D721Med (cell line): ENCODE measurements at places on chromosomes 13 and 19.

DNA sequence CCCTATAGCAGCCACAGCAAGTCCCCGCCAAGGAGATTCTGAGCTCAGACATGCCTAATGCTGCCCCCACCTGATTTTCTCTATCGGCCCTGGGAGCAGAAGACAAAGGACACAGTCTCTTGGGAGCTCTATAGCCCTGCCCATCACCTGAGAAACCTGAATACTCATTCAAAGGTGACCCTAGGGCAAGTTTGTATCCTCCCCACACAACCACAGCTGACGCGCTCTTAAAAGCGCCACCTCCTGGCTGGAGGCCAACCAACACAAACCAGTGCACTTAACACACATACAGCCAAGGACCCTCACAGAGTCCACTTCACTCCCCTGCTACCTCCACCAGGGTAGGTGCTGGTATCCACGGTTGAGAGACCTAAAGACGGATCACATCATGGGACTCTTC lies 8.8 kb upstream of the IGFL4 start:
- DNase-seq, result no peak

DNA sequence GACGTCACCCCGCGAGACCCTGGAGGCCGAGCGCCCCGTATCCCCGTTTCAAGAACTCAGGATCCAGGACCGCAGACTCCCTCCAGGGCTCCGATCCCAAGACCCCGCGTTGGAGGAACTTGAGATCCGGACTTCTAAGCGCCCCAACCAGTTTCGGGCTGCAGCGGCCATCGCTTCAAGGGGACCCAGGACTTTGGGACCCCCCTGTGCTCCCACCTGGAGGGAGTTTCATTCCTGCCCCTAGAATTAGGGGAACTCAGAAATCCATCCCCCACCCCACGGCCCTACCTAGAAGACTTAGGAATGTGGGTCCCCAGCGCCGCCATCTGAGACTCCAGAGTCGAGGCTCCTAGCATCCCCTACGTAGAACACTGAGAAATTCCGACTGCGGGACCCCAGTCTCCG lies 400 bp downstream of the PLEKHG2 start:
- DNase-seq, result no peak

DNA sequence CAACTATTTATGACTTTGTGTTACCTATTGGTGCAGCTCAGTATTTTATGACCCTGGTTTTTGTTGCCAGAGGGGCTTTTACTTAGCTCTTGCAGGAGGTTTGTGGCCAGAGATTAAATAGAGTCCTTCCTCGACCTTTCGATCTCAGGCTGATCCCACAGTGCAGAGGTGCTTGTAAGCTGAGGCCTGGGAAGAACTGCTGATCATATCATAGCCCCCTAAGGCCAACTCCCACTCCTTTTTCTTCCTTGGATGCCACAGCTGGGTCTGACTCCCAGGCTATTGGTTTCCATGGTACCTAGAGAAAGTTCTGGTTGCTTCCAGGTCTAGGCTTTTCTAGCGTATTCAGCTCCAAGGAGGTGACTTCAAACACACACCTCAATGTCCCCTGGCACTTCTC lies 324.9 kb downstream of the FOXO1 start:
- DNase-seq, result no peak

GRCh38 chr13:89372193-89372592 lies 1701.0 kb downstream of the SLITRK5 start:
- no peak for DNase-seq

DNA sequence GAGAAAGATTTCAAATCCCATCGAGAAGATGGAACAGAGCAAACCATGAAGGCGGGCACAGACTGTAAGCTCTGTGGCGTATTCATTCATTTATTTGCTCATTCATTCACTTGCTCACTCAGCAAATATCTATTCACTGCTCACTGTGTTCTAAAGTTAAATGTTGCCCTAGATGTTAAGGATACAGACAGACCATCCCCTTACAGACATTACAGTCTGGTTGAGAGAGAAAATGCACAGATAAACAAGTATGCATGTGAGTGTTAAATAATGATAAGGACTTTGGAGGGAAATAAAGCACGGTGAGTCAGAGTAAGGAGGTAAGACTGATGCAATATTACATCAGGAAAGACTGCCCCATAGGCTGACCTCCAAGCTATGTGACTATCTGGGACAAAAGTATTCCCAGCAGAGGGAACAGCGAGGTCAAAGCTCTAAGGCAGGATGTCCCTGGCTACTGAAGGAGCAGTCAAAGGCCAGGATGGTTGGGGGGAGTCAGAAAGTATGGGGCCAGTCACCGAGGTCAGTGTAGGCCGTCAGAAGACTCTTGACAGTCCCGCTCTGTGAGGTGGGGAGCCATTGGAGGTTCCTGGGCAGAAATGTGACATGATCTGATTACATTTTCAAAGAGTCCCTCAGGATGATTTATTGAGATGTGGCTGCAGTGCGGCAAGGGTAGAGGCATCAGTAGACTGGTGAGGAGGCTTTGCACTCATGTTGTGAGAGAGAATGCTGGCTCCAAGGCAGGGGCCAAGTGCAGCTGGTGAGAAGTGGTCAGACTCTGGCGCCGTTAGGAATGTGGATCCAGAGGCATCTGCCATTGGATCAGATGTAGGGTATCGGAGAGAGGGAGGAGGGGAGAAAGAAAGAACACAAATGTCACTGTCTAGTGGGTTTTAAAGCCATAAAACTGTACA lies 37.9 kb downstream of the MBNL2 start:
- DNase-seq, result no peak

GRCh38 chr19:16135430-16136127 lies 7.9 kb upstream of the HSH2D start:
- no peak for DNase-seq

- no peak for DNase-seq
These were observed 217.1 kb downstream of the COL4A1 start for GRCh38 chr13:110089815-110090214.
